BJ (cell line): ENCODE measurements at places on chromosomes 7 and 10.

- DNase-seq, result no peak
Observed at GRCh38 chr7:37974711-37975110, 54.3 kb downstream of the EPDR1 start.

GRCh38 chr10:21757185-21757901, 223.3 kb downstream of the MLLT10 start:
- no peak for DNase-seq

- DNase-seq, result no peak
Observed at GRCh38 chr7:150514748-150515222, at the start of gene GIMAP7. TSS of gene GIMAP7 (plus strand) at chr7:150514872. CDS start at chr7:150519975, 5,103 bp downstream.

DNA sequence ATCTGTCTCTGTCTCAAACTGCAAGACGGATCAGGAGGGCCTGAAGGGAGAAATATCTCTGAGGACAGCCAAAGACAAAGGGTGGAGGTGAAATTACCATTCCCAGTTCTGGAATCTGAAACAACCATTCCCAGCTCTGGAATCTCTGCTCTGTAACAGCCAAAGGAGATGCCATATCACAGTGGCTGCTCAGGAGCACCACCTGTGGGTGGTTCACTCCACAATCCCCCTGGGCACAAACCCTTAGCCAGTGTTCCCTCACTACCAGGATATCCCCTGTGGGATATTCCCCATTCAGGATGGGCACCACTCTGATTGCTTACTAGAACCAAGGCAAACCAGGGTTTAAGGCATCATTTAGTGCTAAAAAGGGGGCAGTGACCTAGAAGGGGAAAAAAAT, 199.0 kb downstream of the HTR7 start:
- no peak for DNase-seq

- DNase-seq, result peak; percentile 77
Observed at GRCh38 chr7:133582766-133583523, 330.1 kb downstream of the EXOC4 start.

- no peak for DNase-seq
Observed at GRCh38 chr10:68079434-68079833, 4.4 kb upstream of the HERC4 start.

- no peak for DNase-seq
Observed at GRCh38 chr7:111256391-111256790, 165.5 kb downstream of the LRRN3 start.

DNA sequence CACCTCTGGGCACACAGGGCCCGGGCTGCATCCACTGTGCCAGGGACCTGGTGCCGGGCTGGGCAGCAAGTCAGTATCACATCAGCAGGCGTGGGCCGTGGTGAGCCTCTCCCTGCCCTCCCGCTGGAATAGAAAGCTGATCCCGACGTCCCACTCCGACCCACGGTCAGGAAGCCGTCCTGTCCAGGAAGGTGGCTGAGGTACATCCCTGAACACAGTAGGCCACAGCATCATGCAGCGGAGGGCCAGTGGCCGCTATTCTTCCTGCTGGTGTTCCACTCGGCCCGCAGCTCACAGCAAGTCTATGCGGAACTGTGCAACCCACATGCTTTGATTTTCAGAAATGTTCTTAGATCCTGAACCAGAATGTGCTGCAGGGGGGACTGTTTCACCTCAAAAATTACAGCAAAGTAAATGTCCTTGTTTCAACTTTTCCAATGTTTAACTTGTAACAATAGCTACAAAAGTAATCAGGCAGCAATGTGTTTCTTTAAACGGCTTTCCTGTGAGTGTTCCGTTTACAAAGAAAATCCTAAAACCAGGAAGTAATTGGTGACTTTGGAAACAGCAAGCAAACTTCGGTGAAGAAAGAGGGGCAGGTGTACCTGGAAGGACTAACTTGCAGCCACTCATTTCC, 676 bp upstream of the GPR146 start:
- DNase-seq, result no peak

- no peak for DNase-seq
Observed at GRCh38 chr7:151148319-151149259, 18.9 kb downstream of the GBX1 start.

DNA sequence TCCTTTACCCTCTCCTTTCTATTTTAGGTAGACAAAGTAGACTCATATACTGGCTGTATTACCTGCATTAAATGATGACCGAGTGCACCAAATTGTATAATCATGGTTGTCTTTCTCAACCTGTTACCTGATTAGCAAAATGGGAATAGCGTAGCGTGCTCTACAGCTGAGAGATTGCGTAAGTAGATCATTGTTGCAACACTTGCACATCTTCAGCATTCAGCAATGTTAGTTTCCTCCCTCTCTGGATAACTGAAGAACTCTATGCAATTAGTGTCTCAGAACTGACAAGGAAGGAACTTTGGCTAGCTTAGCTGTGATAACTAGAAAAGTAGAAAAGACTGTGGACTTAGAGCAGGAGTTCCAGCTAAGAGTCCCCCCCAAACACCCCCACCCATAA, 787.4 kb downstream of the PHTF2 start:
- no peak for DNase-seq

DNA sequence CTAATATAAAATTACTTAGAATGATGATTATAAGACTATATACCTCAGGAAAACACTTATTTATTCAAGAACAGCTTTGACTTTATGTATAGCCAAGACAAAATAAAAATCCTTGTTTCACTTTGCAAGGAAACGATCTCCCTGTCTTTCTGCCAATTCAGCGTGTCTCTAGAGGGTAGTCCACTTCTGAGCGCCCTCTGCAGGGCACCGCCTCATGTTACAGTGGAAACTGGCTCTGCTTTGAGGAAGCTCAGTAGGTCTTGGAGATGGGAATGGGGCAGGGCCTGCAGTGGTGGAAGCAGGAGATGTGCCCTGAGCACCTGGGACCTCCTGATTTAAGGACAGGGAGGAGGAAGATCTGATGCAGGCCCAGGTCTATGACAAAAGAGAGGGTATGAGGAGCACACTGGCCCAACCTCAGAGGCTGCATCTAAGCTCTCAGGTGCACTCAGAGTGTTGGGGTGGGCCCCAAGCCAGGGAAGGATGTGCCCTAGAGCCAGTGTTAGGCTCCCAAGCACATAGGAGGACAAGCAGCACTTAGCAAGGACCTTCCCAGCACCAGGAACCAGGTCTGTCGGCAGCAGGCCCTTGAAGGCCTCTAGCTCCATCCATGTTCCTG, 481.0 kb downstream of the TNS3 start:
- DNase-seq, result no peak

- DNase-seq, result no peak
Observed at GRCh38 chr10:117112220-117112619, 25.9 kb downstream of the VAX1 start.
